AG08395 (cell line): ENCODE measurements at places on chromosomes 3 and 15.

- DNase-seq: no peak
Measured at GRCh38 chr3:44429459-44429858, 48.0 kb downstream of the ZNF445 start.

GRCh38 chr3:150149651-150150051, 179.0 kb upstream of the PFN2 start:
- peak; percentile 71 for DNase-seq

- peak; percentile 58 for DNase-seq
Measured at GRCh38 chr15:83436513-83437158, 10.5 kb upstream of the SH3GL3 start.

- DNase-seq: no peak
Measured at GRCh38 chr3:46908986-46909534, 31.5 kb downstream of the PTH1R start.

DNA sequence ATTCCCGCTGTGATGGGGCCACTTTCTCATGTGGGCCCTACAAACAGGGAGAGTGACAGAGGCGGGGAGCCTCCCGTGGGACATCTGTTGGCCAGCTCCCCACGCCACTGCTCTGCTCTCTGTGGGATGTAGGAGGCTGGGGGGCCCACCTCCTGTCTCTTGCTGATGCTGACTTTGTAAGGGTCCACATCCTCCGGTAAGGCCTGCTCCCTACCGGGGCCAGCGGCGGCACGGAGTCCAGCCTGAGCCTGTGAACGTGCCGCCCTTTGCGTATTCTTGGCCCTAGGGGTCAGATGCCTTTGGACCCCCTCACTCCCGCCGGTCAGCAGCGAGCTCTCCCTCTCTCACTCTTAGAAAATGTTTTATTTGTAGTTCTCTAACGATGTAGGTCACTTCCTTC, 153.2 kb downstream of the LRRC28 start:
- no peak for DNase-seq
